ENCODE measurements at places on chromosomes 4 and X.

GRCh38 chr4:110195561-110196205 lies 2.7 kb downstream of the ELOVL6 start:
- no peak for DNase-seq

- no peak for DNase-seq
These were observed 63.8 kb upstream of the FAM120C start for GRCh38 chrX:54246866-54247265.

DNA sequence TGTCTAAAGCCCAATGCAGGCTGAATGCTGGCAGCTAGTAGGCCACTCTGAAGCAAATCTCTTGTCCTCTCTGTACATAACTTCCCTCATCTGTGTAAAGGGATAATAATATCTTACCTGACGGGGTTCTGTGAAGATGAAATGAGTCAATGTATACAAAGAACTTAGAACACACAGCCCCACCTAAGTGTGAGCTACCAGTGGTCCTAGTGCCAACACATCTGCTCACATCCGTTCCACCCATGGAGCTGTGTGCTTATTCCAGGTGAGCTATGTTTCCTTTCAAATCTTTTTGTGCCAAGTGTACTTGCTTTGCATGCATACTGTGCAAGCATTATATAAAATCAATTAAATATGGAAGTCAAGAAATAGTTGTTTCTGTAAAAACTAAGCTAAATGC lies 116.4 kb downstream of the TSPAN5 start:
- no peak for DNase-seq

- no peak for DNase-seq
These were observed 2.8 kb downstream of the RENBP start for GRCh38 chrX:153941336-153942252.

GRCh38 chr4:27350161-27350560 lies 489.5 kb downstream of the STIM2 start:
- DNase-seq = no peak

DNA sequence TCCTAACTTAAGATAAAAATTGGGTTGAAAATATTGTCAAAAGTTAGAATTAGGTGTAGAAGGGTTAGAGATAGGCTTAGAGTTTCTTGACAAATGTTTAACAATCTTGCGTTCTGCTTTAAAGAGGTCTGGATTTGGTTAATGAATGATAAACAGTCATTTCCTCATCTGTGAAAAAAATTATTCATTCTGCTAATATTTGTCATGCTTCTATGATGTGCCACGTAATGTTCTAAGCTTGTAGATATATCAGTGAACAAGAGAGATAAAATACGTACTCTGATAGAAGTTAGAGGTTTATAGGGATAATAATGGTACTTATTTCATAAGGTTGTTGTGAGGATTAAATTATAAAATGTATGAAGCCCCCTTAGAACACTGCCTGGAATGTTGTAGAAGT lies 443.0 kb upstream of the GALNT7 start:
- no peak for DNase-seq

GRCh38 chr4:172995161-172995560 lies 173.4 kb upstream of the GALNT7 start:
- no peak for DNase-seq

DNA sequence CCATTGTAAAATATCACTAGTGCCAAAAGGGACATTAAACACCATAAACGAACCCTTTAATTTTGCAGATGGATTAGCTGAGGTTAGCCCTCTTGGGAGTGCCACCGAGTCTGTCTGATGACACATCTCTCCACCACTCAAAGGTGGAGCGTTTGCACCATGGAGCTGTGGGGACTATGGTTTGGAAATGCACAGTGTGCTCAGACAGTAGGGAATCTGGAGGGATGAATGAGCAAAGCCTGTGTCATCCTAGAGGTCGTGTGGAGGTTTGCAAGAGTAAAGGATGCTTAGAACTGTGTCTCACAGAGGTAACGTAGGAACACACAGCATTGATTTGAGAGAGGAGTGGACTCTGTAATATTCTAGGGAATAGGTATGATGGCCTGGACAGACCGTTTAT lies 93.7 kb downstream of the CLNK start:
- DNase-seq = no peak

DNA sequence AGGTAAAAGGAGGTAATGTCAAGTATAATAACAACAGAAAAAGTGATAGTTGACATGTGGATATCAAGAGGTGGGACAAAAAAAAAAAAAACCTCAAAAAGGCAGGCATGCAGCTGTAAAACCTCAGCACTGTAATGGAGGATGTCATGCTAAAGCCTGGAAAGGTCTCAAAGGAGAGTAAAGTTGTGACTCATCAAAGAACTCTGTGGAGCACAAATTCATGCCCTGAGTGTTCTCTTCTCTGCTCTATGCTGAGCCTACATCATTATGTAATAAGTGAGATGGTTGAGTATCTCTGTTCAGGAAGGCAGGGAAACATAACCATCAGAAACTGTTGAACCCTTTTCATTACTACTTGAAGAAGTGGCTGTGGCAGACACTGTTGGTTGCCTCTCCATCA lies 597.8 kb downstream of the BCOR start:
- no peak for DNase-seq

- DNase-seq = no peak
These were observed 45.9 kb upstream of the F9 start for GRCh38 chrX:139484591-139484990.

DNA sequence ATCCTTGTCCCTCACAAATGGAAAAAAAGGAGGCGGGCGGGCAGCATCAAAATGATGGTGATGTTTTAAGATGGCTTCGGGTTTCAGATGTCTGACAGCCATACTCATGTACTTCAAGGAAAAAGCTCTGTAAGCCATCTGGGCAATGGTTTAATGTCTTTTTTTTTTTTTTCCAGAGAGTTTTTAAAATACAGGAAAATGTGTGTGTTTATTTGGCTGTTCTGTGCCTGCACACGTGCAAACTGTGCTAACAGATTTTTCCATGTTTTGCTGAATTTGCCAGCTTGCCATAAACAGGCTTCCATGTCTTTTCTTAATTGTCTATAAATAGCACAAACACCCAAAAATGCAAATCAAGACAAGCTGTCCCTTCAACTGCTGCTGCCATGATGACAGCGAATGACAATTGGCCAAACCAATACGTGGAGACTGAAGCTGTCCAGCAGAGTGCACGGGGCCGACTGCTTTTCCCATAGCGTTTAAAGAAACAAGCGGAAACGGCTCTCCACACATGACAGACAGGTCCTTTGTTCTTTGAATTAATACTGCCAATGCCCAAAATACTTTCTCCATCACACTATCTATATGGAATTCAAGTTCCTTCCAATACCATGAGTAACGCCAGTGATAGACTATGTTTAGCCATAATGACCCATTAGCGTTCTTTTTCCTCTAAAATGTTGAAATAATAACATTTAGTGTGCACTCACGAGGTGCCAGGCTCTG lies 35.7 kb downstream of the AFAP1 start:
- no peak for DNase-seq

DNA sequence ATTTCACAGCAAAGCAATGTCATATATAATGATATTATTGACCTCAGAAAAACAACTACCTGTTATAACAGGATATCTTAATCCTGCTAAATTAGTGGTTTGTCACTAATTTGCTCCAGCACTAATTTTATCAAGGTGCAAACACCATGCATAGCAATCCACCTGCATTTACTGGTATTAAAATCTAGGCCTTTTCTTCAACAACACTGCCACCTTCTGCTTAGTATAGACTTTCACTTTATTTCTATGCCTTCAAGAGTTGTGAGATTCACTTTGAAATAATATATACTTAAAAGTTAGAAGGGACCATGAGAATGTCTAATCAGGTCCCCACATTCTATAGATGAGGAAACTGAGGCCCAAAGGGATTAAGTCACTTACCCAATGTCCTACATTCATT lies 82.1 kb upstream of the IQCM start:
- no peak for DNase-seq

- DNase-seq = no peak
These were observed 71.2 kb upstream of the NAF1 start for GRCh38 chr4:163237856-163238255.

DNA sequence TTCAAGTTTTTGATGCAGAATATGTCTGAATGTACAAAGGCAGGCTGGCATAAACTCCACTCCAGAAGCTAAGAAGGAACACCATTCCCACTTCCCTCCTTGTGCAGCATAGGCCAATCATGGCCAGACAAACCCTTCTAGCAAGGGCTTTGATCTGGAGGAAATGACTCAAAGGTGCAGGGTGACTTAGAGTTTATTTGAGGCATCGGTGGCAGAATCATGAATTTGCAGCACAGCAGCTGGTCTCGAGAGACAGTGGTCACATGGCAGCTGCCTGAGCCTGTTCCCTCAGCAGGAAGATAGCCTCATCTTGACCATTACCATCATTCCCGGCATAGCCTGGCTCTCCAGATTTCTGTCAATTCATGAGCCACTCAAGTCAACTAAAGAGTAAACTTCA lies 154.5 kb downstream of the ATP10D start:
- DNase-seq = no peak

DNA sequence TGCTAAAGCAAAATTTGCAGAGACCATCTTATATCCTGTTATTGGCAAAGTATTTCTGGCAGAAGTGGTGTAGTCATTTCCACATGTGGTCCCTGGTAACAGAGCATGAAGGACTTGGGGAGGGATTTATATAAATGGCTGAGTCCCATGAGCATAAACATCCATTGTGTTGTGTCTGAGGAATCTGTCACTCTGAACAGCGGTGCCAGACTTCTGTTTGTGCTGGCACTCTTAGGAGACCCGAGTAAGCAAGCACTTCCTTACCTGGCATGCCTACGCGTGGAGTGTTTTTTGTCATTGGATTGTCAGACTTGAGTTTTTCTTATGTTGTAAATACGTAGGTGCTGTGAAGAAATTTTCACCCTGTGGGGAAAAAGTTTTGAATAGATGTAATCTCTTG lies 285.9 kb downstream of the ARHGAP10 start:
- DNase-seq = no peak

DNA sequence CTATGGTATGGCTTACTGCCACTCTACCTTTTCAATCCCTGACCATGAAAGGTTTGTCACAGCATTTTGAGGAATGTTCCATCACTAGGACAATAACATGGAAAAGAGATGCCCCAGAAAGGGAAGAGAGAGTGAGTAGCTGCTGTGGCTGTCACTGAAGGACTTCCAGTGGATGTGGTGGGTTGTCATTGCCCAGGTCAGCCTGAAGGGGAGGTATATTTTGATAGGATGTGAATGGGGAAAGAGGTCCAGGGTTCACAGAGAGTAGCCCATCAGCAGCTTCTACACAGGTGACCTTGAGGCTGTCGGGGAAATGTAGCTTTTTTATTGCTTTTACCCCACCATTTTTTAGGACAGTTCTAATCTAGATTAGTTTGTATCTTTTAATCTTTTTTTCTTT lies 30.8 kb downstream of the MTM1 start:
- DNase-seq = no peak

- peak; percentile 19 for DNase-seq
These were observed 352.7 kb upstream of the IGFBP7 start for GRCh38 chr4:57462843-57463242.

GRCh38 chrX:71475785-71476540 lies 56.9 kb upstream of the OGT start:
- no peak for DNase-seq

GRCh38 chrX:42248226-42248625 lies 324.9 kb upstream of the CASK start:
- no peak for DNase-seq

DNA sequence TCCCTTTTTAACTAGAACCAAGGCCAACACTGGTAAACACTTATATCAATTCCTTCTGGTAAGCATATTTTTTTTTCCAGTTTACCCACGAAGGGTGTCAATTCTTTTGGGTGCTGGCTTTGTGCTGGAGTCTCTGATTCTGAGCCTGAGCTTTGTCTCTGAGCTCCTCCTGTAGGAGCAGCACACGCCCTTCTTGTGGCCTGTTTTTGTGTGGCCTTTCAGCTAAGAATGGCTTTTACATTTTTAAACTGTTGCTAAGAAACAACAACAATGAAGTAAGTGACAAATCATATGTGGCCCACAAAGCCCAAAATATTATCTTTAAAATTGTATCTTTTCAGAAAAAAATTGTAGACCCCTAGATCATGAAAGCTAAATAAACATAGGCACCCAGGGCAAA lies 98.0 kb upstream of the TBC1D9 start:
- no peak for DNase-seq

DNA sequence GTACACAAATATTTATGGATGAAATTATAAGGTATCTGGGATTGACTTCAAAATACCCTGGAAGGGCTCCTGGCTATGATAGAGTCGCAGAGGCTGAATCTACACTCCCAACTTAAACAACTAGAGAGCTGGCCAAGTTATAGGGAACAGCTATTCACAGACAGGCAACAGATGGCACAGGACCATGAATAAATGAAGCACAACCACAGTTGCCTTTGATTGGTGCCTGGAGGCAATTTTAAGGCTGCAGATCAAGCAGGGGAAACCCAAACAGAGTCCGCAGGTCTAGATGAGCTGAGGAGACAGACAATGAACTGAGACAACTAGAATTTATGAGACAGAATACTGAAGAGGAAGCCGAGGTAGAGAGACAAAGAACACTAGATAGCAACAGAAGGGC lies 155.9 kb downstream of the EVC2 start:
- no peak for DNase-seq

DNA sequence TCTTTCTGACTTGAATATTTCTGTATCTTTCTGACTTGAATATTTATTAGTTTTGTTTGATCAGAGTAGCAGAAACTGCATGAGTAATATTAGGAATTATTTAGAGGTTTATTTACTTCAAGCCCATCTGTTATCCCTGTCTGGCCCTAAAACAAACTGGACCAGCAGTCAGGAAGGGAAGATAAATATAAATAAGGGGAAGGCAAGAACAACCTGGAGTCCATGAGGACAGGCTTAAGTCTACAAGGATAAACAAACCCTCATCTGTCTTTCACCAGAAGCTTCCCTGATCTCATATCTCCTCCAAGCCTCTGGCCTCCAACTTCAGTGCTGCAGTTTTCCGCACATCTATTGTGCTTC lies 524.9 kb downstream of the CENPC start:
- no peak for DNase-seq

- no peak for DNase-seq
These were observed 37.2 kb downstream of the CXXC4 start for GRCh38 chr4:104457308-104457981.

DNA sequence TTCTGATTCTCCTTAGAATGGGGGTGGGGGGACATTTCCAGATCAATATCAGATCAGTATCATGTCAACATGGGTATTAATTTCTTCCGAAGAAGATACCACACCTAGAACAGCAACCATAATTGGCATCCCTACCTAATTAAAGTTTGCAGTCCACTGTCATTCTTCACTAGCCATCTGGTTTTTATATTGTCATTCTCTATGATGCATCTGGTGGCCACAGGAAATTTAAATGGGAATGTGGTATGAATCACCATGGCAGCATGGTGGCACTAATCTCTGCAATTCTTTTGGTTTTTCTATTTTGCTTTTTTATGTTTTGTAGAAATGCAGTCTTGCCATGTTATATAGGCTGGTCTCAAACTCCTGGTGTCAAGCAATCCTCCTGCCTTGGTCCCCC lies 16.6 kb upstream of the UBE2D3 start:
- no peak for DNase-seq

- no peak for DNase-seq
These were observed 47.9 kb upstream of the PGRMC2 start for GRCh38 chr4:128335541-128335940.

GRCh38 chrX:15269618-15270521 lies at the start of gene ASB9:
Gene ASB9 (minus strand): TSS chrX:15270083. CDS start chrX:15269874, 209 bp downstream.
- DNase-seq = peak; percentile 22

- DNase-seq = no peak
These were observed 183.9 kb downstream of the OPHN1 start for GRCh38 chrX:68249401-68249831.

Measured in DMS153 (cell line).